ENCODE measurements at places on chromosomes 7 and 10.

DNA sequence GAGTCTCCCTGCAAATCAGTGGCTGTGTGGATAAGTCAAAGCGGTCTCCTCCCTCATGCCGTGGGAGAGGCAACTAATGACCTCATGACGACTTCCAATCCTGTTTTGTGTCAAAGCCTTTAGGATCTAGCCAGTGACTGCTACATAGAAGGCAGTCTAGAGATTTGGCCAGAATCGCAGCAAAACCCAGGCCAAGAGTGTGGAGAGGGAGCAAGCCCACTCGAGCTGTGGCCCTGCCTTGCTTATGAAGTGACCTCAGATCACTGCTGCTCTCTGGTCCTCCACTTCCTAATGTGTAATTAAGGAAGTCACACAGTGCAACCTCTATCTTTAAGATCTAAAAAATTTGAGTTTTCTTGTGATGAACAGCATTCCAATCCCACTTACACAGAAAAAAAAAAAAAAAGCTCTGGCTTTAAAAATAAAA, 296.7 kb upstream of the KLF6 start:
- peak; percentile 55 for DNase-seq

DNA sequence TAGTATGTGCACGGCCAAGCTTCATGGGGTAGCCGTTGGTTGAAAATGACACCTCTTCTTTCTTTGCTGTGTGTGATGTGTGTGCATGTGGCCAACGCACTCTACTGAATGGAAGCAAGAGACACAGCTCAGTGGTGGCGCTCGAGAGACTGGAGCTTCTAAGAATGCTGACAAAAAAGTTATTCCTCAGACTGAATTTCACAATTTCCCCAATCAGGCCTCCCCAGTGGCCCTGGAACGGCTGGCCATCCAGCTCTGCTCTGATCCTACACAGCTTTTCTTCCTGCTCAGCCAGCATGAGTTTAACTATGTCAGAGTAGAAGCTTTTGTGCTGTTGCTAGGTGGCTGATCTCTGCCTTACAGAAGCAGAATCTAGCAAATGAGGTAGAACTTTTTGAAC, 186.7 kb upstream of the PLXDC2 start:
- DNase-seq: peak; percentile 69

DNA sequence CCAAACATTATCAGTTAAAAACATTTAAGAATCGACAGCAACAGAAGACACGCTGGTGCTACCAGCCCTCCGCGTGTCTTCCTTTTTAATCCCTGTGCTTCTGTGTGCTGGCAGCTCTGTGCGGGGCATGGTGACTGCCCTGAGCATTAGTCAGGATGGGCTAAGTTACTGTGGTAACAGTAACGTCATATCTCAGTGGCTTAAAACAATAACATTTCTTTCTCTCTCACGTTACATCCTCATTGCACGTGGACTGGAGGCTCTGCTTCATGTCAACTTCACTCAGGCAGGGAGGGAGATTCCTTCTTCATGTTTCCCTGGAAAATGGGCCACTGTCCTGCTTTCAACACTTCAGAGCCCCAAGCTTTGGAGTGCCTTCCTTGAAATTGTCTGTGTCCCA, 378.5 kb downstream of the CCSER2 start:
- DNase-seq: no peak

- no peak for DNase-seq
Observed at GRCh38 chr7:101243646-101244374, 1.1 kb downstream of the FIS1 start.

DNA sequence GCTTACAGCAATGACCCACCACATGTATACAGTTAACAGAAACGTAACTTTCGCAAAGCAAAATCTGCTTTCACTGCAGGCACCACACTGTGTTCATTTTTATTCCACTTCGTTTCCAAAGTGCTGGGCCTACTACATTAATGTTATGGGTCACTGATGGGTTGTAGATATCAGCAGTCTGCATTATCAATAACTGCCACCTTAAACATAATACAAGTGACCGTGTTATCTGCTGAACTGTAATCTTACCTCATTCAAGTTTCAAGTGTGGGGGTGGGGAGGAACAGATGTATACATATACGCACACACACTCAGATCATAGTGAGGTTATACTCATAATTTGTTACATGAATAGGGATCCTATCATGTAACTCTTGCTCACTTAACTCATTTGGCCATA, 21.1 kb downstream of the RNF32 start:
- no peak for DNase-seq

GRCh38 chr10:101091546-101092290, 29.9 kb downstream of the KAZALD1 start:
- no peak for DNase-seq

GRCh38 chr7:15685358-15686294, 857 bp downstream of the MEOX2 start:
- peak; percentile 79 for DNase-seq

DNA sequence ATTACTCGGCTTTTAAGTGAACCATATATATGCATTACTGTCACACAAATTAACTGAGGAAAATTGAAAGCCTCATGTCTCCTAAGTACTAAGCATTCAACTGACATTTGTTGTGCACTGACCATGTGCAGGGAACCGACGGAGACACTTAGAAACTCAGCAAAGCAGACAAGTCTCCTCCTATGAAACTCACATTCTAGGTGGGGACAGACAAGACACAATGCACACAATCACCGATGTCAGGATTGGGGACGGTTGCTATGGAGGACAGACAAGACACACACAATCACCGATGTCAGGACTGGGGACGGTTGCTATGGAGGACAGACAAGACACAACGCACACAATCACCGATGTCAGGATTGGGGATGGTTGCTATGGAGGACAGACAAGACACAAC, 134.0 kb downstream of the PTPRN2 start:
- no peak for DNase-seq

DNA sequence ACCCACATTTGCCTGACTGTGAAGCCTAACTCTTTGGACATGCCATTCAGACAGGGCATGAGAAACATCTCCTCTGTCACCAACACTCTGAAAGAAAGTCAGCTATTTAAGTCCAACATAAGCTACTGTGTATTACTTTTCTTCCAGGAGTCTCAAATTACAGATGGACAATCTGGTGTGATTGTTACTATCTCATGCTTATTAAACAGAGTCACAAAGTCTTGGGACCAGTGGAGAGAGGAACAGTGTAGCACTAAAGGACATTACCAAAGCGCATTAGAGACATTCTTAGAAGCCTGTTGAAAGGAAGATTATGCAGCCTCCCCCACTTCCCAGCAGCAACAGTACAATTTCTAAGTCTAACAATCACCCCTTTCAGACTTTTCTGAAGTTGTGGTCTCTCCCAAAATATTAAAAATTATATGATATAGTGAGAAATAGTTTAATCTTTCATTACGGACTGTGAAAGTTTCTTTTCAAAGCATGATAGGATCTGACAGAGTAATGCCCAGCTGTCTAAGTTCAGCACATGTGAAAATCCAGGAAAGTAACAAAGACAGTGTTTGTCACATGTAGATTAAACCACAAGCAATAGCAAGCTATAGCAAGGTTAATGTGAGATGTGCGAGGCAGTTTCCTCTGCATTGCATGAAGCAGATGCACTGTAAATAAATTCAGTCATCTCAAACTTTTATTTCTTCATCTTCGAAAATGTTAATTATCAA, 280.9 kb upstream of the FZD8 start:
- DNase-seq: no peak

DNA sequence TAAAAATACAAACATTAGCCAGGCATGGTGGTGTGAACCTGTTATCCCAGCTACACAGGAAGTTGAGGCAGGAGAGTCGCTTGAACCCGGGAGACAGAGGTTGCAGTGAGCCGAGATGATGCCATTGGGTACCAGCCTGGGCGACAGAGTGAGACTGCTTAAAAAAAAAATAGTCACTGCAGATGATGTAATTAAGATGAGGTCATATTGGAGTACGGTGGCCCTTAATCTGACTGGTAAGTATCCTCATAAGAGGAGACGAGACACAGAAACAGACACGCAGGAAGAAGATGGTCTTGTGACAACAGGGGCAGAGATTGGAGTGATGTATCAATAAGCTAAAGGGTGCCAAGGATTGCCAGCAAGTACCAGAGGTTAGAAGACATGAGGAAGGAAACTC, 156.0 kb downstream of the FAM107B start:
- DNase-seq: no peak

DNA sequence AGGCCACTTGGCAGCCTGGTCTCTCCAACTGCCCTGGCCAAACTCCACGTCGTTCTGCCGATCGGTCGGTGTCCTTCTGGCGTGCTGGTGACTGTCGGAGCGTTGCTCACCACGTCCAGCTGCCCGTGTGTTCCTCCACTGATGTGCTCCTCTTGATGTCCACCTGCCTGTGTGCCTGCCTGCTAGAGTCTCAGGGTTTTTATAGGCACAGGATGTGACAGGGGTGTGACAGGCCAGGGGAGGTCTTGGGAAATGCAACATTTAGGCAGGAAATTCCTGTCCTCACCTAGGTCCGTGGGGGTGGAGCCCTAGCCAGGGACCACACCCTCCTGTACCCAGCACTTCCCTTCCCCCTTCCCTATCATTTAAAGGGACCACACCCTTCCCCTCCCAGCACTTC, 25.2 kb upstream of the CFAP46 start:
- DNase-seq: no peak

DNA sequence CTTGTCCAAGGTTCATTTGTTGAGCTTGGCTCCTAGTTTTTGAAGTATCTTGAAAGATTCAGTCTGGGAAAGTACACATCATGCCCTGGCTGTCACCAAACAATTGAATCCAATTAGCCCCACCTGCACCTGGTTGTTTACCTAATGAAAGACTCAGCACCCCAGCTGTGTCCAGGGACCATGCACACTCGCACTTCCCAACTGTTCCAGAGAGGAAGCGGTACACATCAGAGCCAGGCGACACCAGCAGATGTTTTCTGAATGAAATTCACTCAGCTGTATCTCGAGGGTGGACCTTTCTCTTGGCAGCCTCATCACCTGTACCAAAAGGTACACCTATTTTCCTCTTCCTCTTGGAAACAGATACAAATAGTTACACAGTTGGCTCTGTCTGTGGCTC, 216.4 kb upstream of the LRGUK start:
- DNase-seq: no peak

Measured in heart left ventricle (tissue), 16 donors.